GM23248 (cell line): ENCODE measurements at places on chromosomes 2 and 18. TPM values are rescaled to one million over a fixed set of nuclear protein-coding genes. Genes with fewer than 3 reads are reported as not detected.

DNA sequence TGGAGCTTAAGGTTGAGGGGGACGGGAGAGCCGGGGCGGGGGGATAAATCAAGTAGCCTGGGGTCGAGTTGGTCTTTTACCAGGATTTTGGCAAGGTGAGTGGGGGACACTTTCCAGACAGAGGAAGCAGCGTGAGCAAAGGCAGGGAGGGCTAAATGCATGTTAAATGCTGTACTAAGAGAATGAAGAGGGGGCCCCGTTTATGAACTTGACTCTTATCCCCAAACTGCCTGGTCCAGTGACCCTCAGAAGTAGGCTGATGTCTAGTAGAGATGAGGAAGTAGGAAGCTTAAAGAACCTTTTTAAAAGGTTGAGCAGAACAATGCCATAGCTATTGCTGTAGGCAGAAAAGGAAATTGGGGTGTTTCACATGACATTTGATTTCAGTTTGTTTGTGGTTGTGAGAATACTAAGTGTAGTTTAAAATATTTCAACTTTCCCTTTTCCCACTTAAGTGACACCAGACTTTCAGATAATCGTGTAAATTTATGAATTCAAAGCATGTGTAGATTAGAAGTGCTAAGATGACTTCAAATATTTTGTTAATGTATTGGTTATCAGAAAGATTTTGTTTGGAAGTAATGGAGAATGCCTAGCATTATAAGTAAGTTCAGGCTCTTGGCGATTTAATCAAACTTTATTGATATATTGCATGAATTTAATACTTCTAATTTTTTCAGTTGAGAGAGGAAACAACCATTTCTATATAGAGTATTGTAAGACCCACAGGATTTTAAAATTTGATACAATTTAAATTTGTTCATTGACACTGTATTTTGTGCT, 1.8 kb downstream of the REL start:
- peak; percentile 39 for DNase-seq
- H3K27me3 ChIP-seq: no peaks in the 10 kb centered on the region
- H3K4me3 ChIP-seq: peak overlapping the region; percentile 94
- H3K4me1 ChIP-seq: peaks cover 33% of the 10 kb centered on the region
- H3K27ac ChIP-seq: peak overlapping the region; percentile 97
- H3K36me3 ChIP-seq: no peaks in the 10 kb centered on the region

- peaks cover 9% of the 10 kb centered on the region for H3K4me1 ChIP-seq
- DNase-seq: no peak
- H3K27me3 ChIP-seq: peaks cover 8% of the 10 kb centered on the region; the same call in 1 of the 2 replicates
- H3K27ac ChIP-seq: no peak overlapping the region
- H3K4me3 ChIP-seq: no peak overlapping the region
- H3K36me3 ChIP-seq: no peaks in the 10 kb centered on the region
Measured at GRCh38 chr2:55946793-55947192, 23.2 kb upstream of the EFEMP1 start.

DNA sequence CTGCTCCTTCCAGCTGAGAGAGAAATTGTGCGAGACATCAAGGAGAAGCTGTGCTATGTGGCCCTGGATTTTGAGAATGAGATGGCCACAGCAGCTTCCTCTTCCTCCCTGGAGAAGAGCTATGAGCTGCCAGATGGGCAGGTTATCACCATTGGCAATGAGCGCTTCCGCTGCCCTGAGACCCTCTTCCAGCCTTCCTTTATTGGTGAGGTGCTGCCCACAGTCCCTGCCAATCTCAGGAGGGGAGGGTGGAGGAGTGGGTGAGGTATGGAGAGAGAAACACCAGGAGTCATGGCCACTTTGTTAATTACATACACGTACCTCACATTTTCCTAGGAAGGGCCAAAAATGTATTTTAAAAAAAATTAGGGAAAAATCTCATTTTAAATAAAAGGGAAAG, 12.0 kb upstream of the DGUOK start:
- peaks cover 62% of the 10 kb centered on the region for H3K27me3 ChIP-seq
- DNase-seq: no peak
- H3K27ac ChIP-seq: no peak overlapping the region
- no peaks in the 10 kb centered on the region for H3K4me1 ChIP-seq
- H3K4me3 ChIP-seq: no peak overlapping the region
- no peaks in the 10 kb centered on the region for H3K36me3 ChIP-seq

DNA sequence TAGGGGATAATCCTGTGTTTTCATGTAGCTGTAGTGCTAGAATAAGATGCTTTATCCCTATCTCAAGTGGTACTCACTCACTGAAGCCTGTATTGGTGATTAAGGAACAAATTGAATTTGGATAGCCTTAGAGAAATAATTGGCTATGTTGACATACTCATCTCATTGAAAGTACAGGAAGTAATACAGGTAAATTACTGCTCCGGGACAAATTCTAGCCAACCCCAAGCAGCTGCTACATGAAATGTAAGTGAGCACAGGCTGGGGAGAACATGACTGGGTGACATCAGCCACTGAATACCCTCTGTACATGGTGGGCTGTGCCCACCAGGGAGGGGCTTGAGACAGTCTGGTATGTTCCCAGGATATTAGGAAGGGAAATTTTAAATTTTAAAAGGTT, 188.4 kb upstream of the RASGRP3 start:
- no peaks in the 10 kb centered on the region for H3K27me3 ChIP-seq
- H3K27ac ChIP-seq: no peak overlapping the region
- DNase-seq: no peak

- DNase-seq: no peak
- no peaks in the 10 kb centered on the region for H3K27me3 ChIP-seq
- no peaks in the 10 kb centered on the region for H3K36me3 ChIP-seq
- H3K4me1 ChIP-seq: no peaks in the 10 kb centered on the region
Measured at GRCh38 chr2:19336781-19337180, 21.6 kb downstream of the OSR1 start.

GRCh38 chr2:219455581-219455980, 20.9 kb downstream of the SPEG start:
- no peaks in the 10 kb centered on the region for H3K27me3 ChIP-seq
- H3K27ac ChIP-seq: no peak overlapping the region
- H3K4me3 ChIP-seq: no peak overlapping the region
- H3K36me3 ChIP-seq: no peaks in the 10 kb centered on the region
- no peak for DNase-seq

DNA sequence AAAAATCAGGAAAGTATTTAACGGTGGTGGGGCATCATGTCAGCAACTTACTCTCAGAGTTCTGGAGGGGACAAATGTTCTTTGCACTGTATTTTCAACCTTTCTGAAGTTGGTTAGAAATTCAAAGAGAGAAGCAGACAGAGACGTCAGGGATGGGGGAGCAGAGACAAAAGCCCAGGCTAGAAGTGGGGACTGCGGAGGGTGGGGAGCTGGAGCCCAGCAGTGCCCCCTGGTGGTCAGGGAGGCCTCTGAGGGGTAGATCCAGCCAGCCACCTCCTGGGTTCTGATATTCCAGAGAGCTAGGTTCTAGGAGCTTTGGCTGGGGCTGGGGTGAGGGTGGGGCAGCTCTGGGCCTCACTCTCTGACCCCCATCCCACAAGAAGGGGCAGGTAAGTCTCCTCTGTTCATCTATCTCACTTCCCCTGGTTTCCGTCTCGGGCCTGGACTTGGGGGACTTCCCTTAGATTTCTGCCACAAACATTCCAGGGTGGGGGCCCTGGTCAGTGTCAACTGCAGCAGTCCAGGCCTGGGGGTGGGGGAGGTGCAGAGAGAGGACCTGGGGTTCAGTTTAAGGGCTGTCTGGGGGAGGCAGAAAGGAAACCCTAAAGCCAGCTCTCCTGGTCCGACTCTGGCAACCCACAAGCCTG, 8.9 kb downstream of the TNS1 start:
- peaks cover 70% of the 10 kb centered on the region for H3K4me1 ChIP-seq
- no peaks in the 10 kb centered on the region for H3K36me3 ChIP-seq
- H3K27me3 ChIP-seq: no peaks in the 10 kb centered on the region
- H3K27ac ChIP-seq: peak overlapping the region; percentile 88
- DNase-seq: peak; percentile 72

- H3K36me3 ChIP-seq: no peaks in the 10 kb centered on the region
- DNase-seq: no peak
- no peak overlapping the region for H3K27ac ChIP-seq
Measured at GRCh38 chr18:76055578-76055977, 439.5 kb downstream of the ZNF516 start.

GRCh38 chr2:241808051-241808720, 807 bp upstream of the NEU4 start:
- no peak overlapping the region for H3K4me3 ChIP-seq
- no peaks in the 10 kb centered on the region for H3K36me3 ChIP-seq
- no peak overlapping the region for H3K27ac ChIP-seq
- no peak for DNase-seq
- H3K4me1 ChIP-seq: no peaks in the 10 kb centered on the region

Gene MYO3B
- not detected in 2 replicates for polyA plus RNA-seq

Gene CPO
- polyA plus RNA-seq: 0.20 TPM in 1 of 2 replicates, not detected in the other

Gene RAB27B
- polyA plus RNA-seq: 0.18 and 0.45 TPM in 2 replicates

Gene FTCDNL1
- polyA plus RNA-seq: 1.6 and 1.9 TPM in 2 replicates

Gene POTEC
- not detected in 2 replicates for polyA plus RNA-seq

Gene COL6A3
- 344 and 350 TPM in 2 replicates for polyA plus RNA-seq
